ENCODE measurements at places on chromosomes 7 and 10.

DNA sequence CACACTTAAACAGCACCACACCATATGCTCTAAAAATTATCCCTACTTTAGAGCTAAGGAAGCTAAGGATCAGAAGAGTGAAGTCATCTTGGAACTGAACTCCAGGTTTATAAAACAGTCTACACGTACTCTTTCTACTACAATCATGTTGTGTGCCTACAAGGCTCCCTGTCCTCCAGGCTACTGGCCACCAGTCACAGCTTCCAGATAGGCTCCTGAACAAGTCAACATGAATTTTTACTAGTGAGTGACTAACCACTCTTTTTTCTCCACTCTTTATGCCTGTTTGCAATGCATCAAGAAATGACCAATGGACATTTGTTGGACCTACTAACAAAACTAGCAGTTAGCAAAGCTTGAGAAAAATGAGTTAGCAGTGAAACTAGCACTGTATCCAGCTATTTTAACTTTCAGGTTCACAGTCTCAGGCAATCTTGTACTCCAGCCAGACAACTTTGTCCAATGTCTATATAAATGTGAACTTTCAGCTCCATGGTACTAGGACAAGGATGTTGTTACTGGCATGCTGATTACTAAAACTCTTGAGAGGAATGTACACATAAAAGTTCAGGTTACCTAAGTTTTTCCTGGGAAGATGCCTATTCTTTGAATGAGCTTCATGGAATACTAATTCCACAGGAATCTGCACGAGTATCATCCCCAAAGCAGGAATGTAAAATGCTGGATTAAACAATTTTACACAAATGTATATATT, 180.0 kb downstream of the BTAF1 start:
- no peak for DNase-seq

DNA sequence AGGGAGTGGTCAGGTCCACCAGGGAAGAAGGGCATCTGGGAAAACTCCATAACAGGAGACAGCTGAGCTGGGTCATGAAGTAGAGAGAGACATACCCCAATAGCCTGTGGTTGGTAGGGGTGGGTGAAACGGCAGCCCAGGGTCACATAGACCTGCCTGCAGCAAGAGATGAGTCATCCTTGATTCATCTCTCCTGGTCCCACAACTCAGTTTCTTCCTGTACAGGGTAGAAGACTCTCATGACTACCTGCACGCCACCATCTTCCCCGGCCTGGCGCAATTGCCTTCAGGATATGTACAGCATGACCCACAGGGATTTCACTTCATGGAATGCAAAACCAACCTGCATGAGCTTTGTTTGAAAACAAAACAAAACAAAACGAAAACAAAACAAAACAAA, 45.1 kb upstream of the ADAM12 start:
- no peak for DNase-seq

DNA sequence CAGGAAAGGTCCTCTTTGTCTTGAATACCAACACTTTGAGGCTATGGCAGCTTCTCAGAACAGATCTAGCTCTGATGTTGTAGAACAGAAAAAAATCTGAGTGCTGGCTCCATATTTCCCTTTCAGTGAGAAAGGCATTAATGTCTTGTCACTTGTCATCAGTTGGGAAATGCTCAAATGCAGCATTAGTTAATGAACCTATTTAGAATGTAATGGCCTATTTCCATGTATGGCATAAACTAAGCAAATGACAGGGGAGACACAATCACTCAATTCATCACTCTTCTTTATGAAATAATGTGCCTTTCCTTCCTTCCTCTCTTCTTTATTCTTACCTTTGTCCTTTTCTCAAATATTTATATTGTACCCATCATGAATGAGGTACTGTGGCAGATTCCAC, 5.0 kb upstream of the STAMBPL1 start:
- no peak for DNase-seq

DNA sequence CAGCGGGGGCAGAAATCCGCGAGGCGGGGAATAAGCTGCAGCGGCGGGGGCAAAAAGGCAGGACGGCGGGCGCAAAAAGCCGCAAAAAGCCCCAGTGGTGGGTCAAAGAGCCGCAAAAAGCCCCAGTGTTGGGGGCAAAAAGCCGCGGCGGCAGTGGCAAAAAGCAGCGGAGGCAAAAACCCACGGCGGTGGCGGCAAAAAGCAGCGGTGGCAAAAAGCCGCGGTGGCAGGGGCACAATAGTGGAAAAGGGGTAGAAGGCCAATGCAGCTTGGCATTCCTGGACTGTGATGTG, 525.3 kb downstream of the ZNF33B start:
- DNase-seq = no peak

GRCh38 chr7:17598305-17598704, 299.9 kb downstream of the AHR start:
- DNase-seq = no peak

GRCh38 chr10:94443549-94443948, 41.2 kb downstream of the TBC1D12 start:
- no peak for DNase-seq

- DNase-seq = peak; percentile 64
Measured at GRCh38 chr10:77392851-77393250, 244.8 kb downstream of the KCNMA1 start.

GRCh38 chr10:117417196-117417595, 42.0 kb upstream of the PDZD8 start:
- no peak for DNase-seq

DNA sequence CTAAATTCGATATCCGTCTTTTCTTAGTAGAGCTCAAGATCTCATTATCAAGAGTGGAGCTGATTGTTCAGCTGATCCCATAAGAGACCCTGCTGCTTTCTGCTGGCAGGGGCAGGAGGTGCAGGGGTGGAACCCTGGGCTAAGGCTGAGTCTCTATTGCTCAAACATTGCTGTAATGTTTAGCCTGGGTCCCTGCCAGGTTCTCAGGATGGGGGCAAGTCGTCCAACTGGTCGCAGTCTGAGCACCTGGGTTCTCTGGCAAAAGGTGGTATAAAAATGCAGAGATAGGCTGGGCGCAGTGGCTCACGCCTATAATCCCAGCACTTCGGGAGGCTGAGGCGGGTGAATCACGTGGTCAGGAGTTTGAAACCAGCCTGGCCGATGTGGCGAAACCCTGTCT, 62.0 kb upstream of the NRBF2 start:
- no peak for DNase-seq

DNA sequence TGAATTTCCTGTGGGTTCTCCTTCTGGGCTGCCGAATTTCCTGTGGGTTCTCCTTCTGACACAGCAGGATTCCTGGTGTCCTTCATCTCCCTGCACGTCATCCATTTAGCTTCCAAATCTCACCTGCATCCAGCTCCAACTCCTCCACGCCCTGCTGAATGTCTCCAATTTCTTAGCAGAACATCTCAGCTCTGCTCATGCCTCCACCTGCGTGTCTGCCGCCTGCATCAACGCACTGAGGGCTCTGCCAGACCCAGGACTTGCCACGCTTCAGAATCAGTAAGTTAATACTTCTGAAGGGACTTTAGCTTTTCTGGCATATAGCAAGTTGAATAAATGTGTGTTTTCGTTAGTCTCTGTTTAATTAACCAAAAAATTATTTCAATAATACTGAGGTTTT, 31.1 kb upstream of the VIPR2 start:
- no peak for DNase-seq

All from SHP77 (cell line).